ENCODE measurements at places on chromosomes 11 and 22.

DNA sequence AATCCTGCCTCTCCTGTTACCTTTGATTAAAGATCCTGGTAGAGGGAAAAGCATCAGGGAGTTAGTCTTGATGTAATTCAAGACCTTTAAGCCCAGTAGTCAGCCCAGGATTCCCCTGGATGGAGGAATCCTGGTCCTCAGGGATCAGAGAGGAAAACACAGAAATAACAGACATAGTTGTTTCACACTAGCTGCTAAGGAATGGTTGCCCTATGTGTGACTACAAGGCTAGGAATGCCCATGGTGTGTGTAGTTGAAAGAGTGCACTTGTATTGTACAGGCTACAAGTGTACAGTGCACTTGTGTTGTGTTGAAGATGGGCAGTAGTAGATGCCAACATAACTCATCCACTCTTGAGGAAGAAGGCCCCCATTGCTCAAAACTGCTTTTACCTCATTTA is 226.8 kb downstream of the AASDHPPT start:
- DNase-seq: no peak

DNA sequence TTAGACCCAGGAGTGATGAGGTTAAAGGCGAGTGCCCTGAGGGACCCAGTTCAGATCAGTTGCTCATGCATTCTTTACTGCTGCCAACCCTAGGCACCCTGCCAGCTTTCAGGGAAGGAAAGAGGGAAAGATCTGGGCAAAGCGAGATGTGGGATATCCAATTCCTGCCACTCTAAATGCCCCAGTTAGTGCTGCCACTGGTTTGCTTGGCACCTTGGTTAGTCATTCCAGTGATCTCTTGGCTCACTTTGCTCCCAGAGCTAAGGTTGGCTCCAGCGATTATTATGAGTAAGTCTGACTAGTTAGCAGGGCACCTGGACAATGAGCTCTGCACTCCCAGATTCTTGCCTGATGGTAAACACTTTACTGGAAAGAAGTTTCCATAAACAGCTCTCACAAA is 85.0 kb downstream of the INSC start:
- DNase-seq: no peak

- no peak for DNase-seq
Measured at GRCh38 chr11:63239254-63239653, 4.1 kb downstream of the SLC22A25 start.

DNA sequence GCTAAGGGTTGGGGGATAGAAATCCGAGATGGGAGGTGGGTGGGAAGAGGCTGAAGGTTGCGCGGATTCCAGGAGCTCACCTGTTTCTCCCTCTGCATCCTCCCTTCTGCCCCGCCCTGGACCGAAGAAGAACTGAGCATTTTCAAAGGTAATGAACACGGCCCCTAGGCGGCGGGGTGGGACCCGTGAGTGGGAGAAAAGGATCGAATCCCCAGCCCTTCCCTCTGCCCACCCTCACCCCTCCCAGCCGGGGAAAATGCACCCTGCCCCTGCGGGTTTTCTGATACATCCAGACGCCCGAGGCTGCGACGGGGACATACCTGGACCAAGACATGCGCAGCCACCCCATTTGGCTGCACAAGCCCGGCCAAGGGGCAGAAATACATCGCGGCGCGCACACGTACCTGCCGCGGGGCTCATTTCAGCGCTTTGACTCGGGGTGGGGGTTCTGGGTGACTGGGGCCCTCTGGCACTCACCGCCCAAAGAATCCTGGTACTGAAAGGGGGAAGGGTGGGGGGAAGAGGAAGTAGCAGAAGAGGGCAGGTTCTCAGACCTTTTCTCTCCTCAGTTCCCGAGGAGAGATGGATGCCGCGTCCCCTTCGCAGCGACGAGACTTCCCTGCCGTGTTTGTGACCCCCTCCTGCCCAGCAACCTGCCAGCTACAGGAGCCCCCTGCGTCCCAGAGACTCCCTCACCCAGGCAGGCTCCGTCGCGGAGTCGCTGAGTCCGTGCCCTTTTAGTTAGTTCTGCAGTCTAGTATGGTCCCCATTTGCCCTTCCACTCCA is 6.0 kb downstream of the VSIG2 start:
- DNase-seq: no peak

DNA sequence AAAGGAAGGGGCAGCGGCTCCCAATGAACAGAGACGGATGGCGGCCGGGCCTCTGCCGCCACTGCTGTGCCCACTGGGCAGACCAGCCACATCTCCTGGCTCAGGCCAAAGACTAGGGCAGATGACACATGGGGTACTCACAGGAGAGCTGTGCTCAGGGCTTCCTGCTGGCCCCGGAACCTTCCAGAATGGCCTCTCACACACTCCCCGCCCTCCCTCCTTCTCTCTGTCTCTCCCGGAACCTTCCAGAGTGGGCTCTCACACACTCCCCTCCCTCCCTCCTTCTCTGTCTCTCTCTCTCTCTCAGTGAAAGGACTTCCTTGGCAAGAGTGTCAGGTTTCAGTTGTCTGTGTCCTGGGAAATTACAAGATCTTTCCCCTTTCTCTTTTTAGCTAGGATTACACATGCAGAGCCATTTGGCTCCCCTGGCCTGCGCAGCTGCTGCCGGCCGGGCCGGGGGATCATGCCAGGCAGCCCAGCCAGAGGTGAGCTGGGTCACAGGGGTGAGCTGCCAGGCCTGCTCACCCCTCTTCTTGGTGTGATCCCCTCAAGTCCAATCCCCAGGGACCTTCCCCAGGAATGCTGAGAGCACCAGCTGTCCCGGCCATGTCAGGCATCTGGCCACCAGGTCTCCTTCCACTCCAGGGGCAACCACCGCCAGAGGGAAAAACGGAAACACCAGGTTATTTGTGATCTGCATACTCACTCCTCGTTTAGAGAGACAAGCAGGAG is 45.3 kb upstream of the ADA2 start:
- DNase-seq: no peak

GRCh38 chr11:72309074-72309598 is 65.2 kb upstream of the PHOX2A start:
- no peak for DNase-seq

- no peak for DNase-seq
Measured at GRCh38 chr22:32692371-32692770, 109.1 kb upstream of the TIMP3 start.

DNA sequence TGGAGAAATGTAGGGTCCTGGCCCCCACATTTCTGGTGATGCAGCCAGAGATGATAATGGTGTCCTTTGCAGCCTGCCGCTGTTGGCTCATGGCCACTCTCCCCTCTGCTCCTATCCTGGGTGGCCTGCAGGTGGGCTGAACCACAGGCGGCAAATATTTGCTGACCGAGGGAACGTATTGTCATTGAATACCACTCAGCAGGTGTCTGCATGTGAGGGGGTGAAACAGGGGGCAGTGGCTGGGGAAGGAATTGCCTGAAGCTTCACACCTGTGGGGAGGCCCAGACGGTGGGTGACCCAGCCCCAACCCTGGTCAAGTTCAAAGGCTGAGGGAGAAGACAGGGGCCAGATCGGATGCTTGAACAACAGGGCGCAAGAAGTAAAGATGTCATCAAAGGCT is 73.3 kb upstream of the WNT11 start:
- DNase-seq: no peak

Data from stimulated activated CD8-positive, alpha-beta memory T cell treated with anti-CD3 and anti-CD28 coated beads, Interleukin-4, amount 100 ng/mL, for 4 hours (primary cell).